ENCODE measurements at places on chromosomes 5 and 9.
A peak's percentile ranks its signal among the peaks of the same experiment; 100 is the strongest.

- no peak for DNase-seq
These were observed 49.0 kb upstream of the TNPO1 start for GRCh38 chr5:72767289-72768010.

- no peak for DNase-seq
These were observed 21.3 kb downstream of the STXBP1 start for GRCh38 chr9:127633216-127633862.

GRCh38 chr5:12672141-12672540 lies 767.9 kb upstream of the CTNND2 start:
- DNase-seq = peak; percentile 1

- no peak for DNase-seq
These were observed 42.1 kb downstream of the CDC42SE2 start for GRCh38 chr5:131305906-131306305.

GRCh38 chr9:125411171-125411756 lies 149.6 kb downstream of the GAPVD1 start:
- no peak for DNase-seq

DNA sequence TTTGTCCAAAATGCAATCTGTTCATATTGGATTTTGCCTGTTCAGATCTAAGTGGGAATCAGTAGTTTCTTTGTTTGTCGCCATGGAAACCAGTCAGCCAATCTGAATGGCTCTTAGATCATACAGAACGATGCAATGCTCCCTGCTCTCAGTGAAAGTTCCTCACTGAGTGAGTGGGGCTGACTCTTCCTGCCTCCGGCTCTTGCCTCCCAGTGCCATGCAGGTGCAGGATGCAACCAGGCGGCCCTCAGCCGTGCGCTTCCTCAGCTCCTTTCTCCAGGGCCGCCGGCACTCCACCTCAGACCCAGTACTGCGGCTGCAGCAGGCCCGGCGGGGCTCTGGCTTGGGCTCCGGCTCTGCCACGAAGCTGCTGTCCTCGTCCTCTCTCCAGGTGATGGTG lies at the start of gene PTPDC1:
Gene PTPDC1, plus strand, starts transcription at position 151 of the 400 bp plus-strand sequence. Its CDS starts 67 bp downstream, at position 218.
- no peak for DNase-seq

- no peak for DNase-seq
These were observed 66.5 kb upstream of the RXRA start for GRCh38 chr9:134259708-134260107.

GRCh38 chr9:31542384-31543055 lies 841.9 kb upstream of the ACO1 start:
- DNase-seq = no peak

- DNase-seq = no peak
These were observed 678 bp downstream of the GBA2 start for GRCh38 chr9:35748242-35748857.

GRCh38 chr9:34898846-34899245 lies 59.2 kb upstream of the PHF24 start:
- no peak for DNase-seq

DNA sequence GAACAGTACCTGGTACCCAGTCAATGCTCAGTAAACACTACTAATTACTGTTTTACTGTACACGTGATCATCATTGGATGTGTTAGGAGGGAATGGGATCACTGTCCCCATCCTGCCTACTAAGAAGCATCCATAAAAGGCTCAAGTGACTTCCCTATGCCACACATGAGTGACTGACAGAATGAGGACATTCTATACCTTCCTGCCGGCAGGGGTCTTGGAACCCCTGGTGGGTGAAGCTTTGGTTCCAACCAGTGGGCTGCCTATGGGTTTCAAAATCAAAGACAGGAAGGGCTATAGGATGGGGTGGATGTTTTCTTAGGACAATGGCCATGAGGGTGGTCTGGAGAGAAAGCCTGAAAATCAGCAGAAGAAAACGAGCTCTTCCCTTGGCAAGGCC lies 209.6 kb upstream of the PANK3 start:
- no peak for DNase-seq

DNA sequence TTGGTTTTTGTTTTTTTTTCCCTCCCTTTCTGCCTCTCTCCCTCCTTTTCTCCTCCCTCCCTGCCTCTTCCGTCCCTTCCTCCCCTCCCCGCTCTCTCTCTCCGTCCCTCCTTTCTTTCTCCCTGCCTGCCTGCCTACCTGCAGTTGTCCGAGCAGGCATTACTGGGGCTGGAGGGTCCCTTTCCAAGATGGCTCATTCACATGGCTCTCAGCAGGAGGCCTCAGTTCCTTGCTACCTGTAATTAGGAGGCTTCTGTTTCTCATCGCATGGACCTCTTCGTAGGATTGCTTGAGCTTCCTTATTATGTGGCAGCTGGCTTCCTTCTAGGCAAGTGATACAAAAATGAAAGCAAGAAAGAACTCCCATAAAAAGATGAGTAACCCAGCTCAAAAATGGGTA lies 8.0 kb downstream of the RGS3 start:
- DNase-seq = no peak

GRCh38 chr5:40410231-40410861 lies 269.4 kb upstream of the PTGER4 start:
- DNase-seq = peak; percentile 72

DNA sequence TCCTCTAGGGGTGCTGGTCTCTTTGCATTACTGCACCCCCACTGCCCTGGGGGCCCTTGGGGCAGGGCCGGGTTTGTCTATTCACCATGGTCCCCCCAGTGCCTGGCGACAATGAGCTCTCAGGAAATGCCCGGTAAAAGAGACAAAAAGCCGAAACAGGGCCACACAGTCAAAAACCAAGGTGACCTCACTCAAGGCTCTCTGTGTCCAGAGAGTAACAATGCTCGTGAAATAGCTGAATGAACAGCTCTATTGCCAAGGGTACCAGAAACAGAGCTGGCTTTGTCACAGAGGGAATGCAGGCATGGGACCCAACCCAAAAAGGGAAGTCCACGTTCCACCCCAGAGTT lies 16.0 kb downstream of the SH3PXD2B start:
- DNase-seq = no peak

- no peak for DNase-seq
These were observed 204.1 kb downstream of the MEF2C start for GRCh38 chr5:88678770-88679381.

GRCh38 chr5:33507426-33507825 lies 66.7 kb downstream of the TARS1 start:
- peak; percentile 14 for DNase-seq

GRCh38 chr9:13281356-13282016 lies 2.0 kb upstream of the MPDZ start:
- no peak for DNase-seq

DNA sequence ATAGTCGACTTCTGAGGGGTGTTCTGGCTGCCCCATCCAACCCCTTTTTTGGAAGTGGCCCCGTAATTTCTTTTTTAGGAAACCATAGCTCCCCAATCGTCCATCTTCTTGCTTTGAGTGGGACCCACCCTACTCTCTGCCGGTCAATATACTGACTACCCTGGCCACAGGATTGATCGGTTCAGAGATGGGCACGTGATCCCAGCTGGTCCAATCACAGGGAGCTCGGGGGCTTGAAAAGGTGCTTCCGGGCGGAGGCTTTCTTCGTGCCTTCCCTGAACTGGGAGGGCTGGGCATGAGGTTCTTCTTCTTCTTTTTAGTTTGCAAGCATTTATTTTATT lies 78.7 kb upstream of the SH3PXD2B start:
- no peak for DNase-seq

DNA sequence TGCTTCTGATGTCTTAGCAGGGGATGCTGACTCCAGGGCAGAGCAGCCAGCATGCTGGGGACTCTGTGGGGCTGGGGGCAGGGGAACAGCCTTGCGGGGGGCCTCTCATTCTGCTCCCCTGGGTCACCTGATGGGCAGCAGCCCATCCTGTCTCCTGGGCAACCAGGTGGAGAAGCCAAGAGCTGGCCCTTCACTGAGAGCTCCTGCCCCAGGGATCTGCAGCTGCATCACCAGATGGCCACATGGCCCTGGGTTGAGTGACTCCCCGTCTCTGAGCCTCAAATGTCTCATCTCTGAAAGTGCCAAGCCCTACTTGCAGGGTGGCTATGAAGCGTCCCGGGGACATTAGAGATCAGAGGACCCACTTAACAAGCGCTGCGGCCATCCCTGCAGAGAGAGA lies 49.1 kb downstream of the LRSAM1 start:
- DNase-seq = no peak

GRCh38 chr9:89079391-89079790 lies 88.1 kb downstream of the S1PR3 start:
- no peak for DNase-seq

DNA sequence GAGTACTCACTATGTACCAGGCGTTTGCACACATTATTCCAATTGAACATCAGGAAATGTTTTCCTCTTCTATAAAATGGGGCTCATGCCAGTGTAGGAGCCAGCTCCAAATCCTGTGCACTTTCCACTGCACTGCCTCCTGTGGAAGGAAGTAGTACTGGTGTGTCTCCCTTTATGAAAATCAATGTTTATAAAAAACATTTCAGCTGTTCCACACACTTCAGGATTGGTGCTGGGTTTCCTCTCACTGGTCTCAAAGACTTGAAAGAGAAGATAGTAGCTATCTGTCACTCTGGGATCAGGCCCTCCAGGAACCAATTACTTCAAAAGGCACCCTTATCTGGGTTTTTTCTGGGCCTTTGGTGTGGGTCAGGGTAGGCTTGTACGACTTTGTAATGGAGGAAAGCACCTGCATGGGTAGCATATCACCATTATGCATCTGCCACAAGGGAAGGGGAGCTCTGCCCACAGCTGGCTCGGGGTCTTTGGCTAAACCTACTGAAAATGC lies 32.5 kb downstream of the RAB14 start:
- DNase-seq = no peak

GRCh38 chr5:155772009-155772662 lies 554.8 kb upstream of the SGCD start:
- no peak for DNase-seq

GRCh38 chr5:137858223-137858916 lies 9.3 kb upstream of the MYOT start:
- DNase-seq = no peak

DNA sequence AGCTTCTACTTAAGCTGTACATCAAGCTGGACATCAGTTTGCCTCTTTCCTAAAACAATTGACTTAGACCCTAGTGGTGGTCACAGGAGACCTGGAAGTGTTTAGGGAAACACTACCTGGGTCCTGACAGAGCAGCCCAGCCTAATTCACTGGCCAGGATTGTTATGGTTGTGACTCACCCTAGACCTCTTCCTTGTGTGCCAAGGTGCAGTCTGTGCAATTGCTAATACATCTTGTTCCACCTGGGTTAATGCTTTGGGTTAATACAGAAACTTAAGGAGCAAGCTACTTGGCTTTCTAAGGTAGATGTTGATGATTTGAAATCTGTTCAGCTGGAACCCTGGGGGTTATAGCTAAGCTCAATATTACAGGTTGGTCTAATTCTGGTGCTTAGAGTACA lies 48.7 kb upstream of the SLC46A2 start:
- DNase-seq = no peak

DNA sequence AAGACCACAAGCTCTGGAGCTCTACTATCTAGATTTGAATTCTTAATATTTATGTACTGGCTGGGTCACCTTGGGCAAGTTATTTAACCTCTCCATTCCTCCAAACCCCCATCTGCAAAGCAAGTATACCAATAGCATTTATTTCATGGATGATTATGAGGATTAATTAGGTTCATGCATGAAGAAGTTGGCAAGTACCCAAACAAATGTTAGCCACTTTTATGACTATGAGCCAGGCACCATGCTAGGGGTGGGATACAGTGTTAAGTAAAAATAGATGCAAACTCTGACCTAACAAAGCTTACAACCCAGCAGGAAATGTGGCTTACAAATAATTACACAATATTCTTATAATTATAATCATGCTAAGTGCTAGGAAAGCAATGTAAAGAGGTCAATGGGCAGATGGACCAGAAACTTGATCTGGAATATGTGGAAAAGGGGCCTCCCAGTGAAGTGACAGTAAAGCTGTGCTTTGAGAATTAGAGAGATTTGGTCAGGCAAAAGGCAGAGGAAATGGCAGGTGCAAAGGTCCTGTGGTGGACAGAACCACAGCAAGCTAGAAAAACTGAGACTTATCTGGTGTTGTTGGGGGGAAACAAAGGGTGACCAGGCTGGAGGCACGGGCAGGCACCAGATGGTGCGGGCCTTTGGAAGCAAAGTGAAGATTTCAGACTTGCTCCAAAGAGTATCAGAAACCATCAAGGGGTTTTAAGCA lies 525.2 kb upstream of the TRPC7 start:
- no peak for DNase-seq

GRCh38 chr9:127451858-127452656 lies 747 bp downstream of the LRSAM1 start:
- no peak for DNase-seq

GRCh38 chr5:149372076-149372795 lies 6.9 kb downstream of the IL17B start:
- no peak for DNase-seq

DNA sequence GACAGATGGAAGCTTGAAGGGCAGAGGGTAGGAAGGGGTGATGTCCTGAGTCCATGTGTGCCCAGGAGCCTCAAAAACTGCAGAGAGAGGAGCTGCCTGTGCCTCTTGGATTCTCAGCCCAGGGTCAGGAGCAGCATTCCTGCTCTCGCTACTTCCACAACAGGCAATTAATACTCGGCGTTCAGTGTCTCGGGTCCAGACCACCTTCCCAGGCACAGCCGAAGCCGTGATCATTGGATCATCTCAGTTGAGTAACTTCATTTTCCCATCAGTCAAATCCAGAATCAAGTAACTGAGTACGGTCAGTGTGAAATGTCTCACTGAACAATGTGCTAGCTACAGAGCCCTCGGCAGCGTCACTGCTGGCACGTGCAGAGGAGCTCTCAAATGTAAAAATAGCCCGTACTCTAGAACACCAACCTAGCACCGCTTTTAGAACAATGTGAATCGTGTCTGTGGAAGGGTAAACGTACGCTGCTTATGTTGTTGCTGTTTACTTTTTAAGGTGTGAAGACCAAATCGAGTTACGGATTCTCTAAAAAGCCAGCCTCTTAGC lies 63.5 kb upstream of the IRX4 start:
- DNase-seq = no peak

DNA sequence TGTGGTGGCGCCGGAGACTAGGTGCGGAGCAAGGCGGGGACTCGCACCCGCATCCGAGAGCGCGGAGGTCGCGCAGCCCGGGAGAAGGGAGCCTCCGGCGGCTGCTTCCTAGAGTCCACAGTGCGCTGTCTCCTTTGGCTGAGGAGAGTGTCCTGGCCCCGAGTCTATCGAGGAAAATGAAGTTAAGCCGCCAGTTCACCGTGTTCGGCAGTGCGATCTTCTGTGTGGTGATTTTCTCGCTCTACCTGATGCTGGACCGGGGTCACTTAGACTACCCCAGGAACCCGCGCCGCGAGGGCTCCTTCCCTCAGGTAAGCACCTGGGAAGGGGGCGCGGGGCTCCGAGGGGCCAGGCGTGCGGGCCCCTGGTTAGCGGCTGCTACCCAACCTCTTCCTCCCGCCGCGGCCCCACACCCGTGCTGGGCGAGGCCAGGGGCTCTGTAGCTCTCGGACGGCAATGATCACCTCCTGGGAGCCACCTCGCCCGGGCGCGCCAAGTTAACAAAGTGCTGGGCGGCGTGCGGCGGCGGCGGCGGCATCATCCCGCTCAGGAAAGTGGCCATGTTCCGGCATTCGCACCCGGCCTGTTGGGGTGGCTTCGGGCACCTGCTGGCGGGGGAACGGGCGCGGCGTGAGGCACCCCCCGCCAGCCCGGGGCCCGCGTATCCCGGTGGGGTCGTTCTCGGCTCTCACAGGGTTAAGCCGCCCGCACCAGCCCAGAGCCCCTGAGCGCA lies 681 bp downstream of the MAN2A1 start:
- DNase-seq = no peak

GRCh38 chr5:112511920-112512319 lies 92.8 kb upstream of the EPB41L4A start:
- no peak for DNase-seq

All from HS-27A (cell line).